ENCODE measurements at places on chromosomes 12 and 14.
A peak's percentile ranks its signal among the peaks of the same experiment; 100 is the strongest.

GRCh38 chr14:33484264-33484663 is 466.6 kb downstream of the EGLN3 start:
- no peak for DNase-seq

- peak; percentile 34 for DNase-seq
Observed at GRCh38 chr12:9673404-9674225, 4.1 kb downstream of the CLEC2D start.

DNA sequence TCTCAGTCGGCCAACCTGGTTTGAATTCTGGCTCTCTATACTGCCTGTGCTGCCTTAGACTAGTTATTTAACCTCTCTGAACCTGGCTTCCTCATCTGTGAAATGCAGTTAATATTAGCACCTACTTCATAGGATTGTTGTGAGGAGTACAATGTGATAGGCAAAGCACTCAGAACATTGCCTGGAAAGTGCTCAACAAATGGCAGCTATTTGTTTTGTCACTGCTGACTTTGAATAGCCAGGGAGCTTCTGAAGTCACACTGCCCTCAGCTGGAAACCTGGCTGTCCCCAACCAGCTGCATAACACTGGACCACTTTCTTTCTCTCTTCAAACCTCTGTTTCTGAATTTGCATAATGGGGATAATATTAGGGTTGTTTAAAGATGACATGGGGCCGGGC is 9.6 kb downstream of the TMEM30B start:
- DNase-seq: no peak

GRCh38 chr14:73731111-73731510 is 16.9 kb upstream of the PNMA1 start:
- DNase-seq: no peak

DNA sequence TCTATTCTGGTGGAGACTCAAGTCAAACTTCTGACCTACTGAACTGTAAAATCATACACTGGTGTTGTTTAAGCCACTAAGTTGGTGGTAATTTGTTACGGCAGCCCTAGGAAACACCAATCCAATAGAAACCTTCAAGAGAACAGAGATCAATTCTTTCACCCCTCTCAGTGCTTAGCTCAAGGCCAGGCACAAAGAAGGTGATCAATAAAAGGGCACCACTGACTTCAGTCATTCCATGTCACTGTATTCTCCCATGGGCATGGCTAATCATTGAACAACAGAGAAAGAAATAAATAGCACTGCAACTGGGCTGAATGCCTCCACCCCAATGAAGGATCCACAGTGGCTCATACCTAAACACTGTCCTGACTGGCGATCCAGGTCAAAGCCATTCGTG is 7.3 kb downstream of the FBLN5 start:
- no peak for DNase-seq

DNA sequence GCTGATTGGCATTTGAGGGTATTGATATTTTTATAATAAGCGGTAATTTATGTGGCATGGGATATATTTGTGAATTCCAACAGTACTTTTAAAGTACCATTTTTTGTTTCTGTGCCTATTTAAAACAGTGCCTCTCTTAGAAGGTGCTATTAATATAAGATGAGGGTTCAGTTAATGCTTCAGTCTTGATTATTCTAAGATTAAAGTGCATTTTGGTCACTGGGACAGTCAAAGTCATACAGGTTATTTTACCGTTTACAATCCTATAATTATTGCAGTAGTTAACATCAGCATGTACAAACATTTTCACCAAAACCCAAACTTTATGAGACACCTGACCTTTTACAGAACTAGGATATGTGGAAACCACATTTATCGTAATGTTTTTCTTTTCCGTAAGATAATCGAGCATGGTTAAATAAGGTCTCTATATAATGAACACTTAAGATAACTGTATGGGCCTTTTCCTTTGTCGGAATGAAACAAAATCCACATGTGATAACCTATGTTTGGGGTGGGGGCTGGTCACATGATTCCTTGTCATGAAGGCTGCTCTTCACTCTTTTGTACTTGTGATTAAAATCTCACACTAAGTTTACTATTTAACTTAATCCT is 37.7 kb upstream of the DNM1L start:
- DNase-seq: no peak

DNA sequence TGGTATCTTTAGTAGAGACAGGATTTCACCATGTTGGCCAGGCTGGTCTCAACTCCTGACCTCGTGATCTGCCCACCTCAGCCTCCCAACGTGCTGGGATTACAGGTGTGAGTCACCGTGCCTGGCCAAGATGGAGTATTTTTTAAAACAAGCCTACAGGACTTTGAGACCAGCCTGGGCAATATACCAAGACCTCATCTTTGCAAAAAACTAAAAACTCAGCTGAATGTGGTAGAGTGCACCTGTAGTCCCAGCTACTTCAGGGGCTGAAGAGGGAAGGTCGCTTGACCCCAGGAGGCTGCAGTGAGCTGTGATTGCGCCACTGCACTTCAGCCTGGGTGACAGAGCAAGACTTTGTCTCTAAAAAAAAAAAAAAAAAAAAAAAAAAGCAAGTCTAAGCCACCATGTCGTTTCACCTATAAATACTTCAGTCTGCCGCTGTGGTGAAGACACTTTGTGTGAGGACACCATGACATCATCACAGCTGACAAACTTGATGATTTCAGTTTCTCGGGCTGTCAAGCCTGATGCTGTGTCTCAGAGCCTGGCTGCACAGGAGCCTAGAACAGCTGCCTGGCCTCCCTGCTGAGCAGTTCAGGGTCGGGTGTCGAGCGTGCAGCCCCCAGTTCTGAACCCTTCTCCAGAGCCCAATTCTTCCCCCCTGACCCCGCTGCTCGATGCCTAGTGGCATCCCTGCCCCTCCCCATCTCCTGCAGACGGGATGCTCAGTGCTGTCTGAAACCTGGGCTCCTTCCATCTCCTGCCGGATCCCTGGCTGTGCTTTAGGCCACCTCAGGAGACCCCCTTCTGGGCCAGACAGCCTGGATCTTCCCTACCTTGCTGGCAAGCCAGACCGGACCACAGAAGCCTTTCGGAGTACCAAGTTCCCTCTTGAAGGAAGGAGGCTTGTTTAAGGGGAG is 119.2 kb upstream of the EVL start:
- no peak for DNase-seq

DNA sequence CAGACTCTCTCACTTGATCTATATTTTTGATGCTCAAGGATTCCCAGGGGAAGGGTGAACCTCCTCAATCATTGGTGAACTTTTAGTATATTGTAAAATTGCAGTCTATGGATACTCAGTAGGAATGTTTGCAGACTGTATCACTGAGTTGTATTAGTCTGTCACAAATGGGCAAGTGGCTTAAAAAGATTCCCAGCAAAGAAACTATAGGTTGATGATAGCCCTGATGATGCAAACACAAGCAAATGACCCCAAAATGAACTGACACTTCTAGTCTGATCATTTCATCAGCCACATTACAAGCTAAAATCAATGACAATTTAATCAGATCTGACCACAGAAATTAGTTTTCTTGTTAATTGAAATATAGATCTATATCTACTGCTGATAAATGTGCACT is 59.5 kb downstream of the RTN1 start:
- no peak for DNase-seq

GRCh38 chr12:56749853-56750252 is 2.3 kb downstream of the PRIM1 start:
- DNase-seq: no peak

- no peak for DNase-seq
Observed at GRCh38 chr14:101458741-101459550, 102.3 kb upstream of the DIO3 start.

DNA sequence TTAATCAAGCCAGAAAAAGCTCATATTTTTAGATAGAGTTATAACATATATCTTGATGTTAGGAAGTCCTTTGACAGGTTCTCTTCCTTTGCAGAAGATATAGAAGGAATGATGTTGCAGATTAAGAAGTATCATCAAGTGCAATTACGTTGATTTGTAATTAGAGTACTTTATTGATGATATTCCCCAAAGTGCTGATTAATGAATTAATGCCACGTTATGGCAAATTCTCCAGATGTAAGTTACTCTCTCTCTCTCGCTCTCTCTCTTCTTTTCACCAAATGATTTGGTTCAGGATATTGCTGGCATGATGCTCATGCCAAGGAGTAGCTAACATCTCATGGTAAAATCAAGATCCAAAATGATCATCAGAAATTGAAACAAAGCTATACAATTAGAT is 18.1 kb upstream of the CAND1 start:
- DNase-seq: no peak

GRCh38 chr12:23744696-23745095 is 204.8 kb downstream of the SOX5 start:
- no peak for DNase-seq

DNA sequence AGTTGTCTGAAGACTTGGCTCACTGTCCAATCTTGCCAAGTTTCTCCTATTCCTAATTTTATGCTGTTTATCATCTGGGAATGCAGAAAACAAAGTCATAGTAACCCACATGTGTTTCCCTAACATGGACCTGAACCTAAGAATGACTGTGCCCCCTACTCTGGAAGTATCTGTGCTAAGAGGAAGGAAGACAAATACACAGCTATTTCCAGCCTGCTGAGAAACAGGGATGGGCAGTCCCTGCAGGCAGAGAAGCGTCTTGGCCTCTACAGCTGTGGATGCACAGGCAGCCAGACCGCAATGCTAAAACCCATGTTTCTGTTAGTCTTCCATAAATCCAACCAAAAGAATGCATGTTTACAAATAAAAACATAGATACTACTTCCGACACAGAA is 56.2 kb downstream of the DUSP16 start:
- no peak for DNase-seq

GRCh38 chr14:85315290-85315689 is 214.7 kb upstream of the FLRT2 start:
- no peak for DNase-seq

DNA sequence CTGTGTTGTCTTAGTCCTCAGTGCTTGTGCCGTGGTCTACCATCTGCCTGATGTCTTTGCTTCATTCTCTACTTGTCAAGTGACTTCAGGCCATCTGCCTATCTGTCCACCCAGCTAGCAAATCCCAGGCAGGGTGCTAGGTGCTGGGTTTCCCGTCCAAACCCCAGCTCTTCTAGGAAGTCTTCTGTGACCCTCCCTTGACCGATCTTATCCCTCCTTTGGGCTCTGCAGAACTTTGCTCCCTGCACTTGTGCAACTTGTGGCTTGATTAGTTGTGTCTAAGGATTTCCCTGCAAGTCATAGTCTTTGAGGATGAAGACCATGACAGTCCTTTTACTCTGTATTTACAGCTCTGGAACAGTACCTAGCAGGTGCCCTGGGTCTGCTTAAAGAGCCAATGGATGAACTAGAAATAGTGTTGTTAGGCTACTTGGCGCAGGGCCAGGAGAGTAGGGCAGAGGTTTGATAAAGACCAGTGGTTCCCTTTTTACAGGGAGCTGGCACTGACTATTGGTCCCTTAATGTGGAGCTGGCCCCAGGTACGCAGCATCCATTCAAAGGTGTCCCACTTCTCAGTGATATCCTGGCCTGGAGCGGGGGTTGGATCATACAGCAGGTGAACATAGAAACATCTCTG is 60.1 kb downstream of the ADCK1 start:
- DNase-seq: no peak

DNA sequence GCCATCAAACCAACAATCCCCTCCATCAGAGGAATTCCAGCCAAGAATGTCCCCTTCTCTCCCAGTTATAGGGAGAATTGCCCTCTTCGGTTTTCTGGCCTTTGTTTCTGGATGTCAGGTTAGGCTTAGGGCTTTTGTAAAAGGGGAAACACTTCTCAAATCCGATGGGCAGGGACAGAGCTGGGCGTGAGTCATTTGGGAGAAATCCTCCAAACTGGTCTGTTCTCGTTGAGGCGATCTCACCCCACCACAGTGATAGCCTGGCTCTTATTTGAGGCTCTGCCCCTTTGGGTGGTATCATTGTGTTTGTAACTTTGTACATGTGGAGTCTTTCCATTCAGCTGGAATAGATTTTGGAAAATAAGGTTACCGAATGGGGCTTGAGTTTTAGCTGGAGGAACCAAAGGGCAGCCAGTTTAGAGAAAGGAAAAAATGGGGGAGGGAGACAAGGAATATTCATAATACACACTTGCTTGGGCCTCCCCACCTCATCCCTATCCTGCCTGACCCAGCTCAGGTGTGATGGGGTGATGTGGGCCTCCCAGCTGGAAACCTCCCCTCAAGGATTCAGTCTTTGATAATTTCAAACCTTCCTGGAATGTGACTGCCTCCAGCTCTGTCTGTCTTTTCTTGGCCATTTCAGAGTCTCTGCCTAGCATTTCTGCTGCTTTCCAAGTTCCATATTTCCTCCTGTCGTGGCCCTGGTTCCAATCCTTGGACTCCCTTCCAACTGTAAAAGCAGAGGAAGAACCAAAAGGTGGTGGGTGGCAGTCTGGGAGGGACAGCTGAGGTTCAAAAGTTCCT is 7.5 kb downstream of the HOXC4 start:
- no peak for DNase-seq

GRCh38 chr12:5227708-5228373 is 184.2 kb downstream of the KCNA5 start:
- no peak for DNase-seq

DNA sequence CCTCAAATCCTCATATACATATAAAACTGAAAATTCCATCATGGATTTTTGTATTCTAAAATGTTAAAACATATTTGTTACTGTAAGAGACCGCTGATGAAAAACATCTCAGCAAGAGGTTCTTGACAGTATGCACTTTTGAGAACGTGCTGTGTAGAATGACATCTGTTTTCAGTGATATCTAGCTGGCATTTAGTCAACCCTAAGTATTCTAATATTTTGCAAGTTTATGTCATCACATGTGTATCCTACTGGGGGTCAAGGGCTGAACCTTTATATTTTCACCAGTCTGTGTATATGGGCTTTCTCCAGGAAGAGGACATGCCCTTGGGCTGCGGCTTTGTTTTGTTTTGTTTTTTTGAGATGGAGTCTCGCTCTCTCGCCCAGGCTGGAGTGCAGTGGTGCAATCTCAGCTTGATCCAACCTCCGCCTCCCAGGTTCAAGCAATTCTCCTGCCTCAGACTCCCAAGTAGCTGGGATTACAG is 22.0 kb upstream of the YARS2 start:
- no peak for DNase-seq

GRCh38 chr12:70365398-70365647 is 767 bp upstream of the KCNMB4 start:
- no peak for DNase-seq

- no peak for DNase-seq
Observed at GRCh38 chr12:105933671-105934665, 204.8 kb downstream of the NUAK1 start.

DNA sequence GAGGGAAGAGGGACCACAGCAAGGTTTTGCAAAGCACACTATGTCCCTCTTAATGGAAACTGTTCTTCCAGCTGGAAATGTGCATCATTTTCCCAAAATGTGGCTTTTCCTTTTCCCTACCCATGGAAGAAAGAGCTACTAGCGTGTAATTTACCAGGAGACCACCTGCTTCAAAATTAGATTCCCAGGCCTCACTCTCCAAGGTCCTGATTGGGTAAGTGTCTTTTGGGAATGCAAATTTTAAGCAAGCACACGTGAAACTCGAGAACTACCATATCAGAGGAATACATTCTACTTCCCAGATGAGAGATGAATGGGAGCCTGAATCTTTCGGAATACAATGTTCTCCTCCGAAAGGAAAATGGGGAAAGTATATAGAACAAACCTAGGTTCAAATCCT is 201.6 kb upstream of the NOS1 start:
- DNase-seq: no peak

Data from stimulated activated CD4-positive, alpha-beta T cell treated with anti-CD3 and anti-CD28 coated beads, Interleukin-15, amount 100 ng/mL, for 1 hour (primary cell).